Naive thymus-derived CD4-positive, alpha-beta T cell (primary cell): ENCODE measurements at places on chromosomes 4 and X. TPM values are rescaled to one million over a fixed set of nuclear protein-coding genes. Genes with fewer than 3 reads are reported as not detected.

The ACE2 gene
- not detected for polyA plus RNA-seq

The ZDHHC15 gene
- 0.55 TPM for polyA plus RNA-seq

The CTAG1B gene
- not detected for polyA plus RNA-seq

The PRDM8 gene
- polyA plus RNA-seq, result 2.5 TPM

GRCh38 chrX:74593593-74593992, 20.8 kb downstream of the RLIM start:
- no peak for DNase-seq
- peaks cover 3% of the 10 kb centered on the region for H3K36me3 ChIP-seq
- H3K27ac ChIP-seq, result no peak overlapping the region
- no peaks in the 10 kb centered on the region for H3K27me3 ChIP-seq
- H3K4me1 ChIP-seq, result no peaks in the 10 kb centered on the region

DNA sequence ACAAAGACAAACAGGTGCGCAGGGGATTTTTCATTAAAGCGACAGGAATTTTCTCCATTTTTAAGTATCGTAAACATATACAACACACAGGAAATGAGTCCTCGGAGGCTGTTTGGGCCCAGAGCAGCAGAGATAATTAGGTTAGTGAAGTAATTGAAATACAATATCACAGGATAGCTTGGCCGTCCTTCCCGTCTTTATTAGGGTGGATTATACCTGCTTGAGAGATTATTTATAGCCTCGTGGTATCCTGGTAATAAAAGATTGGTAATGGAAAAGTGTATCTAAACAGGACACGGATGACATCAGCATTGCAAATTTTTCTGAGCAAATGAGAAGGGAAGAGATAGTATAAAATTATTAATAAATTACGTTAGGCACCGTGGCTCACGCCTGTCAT, 68.2 kb downstream of the CRLF2 start:
- H3K36me3 ChIP-seq, result no peaks in the 10 kb centered on the region
- H3K27me3 ChIP-seq, result no peaks in the 10 kb centered on the region
- H3K4me3 ChIP-seq, result no peak overlapping the region
- no peak for DNase-seq

The MBNL3 gene
- 28.7 TPM for polyA plus RNA-seq

GRCh38 chr4:8058031-8058479, 100.6 kb downstream of the ABLIM2 start:
- H3K4me1 ChIP-seq, result no peaks in the 10 kb centered on the region
- no peaks in the 10 kb centered on the region for H3K27me3 ChIP-seq
- no peak for DNase-seq
- H3K27ac ChIP-seq, result no peak overlapping the region
- H3K36me3 ChIP-seq, result no peaks in the 10 kb centered on the region
- H3K4me3 ChIP-seq, result no peak overlapping the region

The MGAT4D gene
- polyA plus RNA-seq, result not detected

GRCh38 chr4:3255611-3256186, 6.7 kb downstream of the MSANTD1 start:
- no peaks in the 10 kb centered on the region for H3K36me3 ChIP-seq
- H3K27me3 ChIP-seq, result no peaks in the 10 kb centered on the region
- no peak overlapping the region for H3K4me3 ChIP-seq

GRCh38 chr4:157115613-157116335, 39.8 kb downstream of the GLRB start:
- no peaks in the 10 kb centered on the region for H3K36me3 ChIP-seq
- H3K4me3 ChIP-seq, result no peak overlapping the region
- H3K27me3 ChIP-seq, result no peaks in the 10 kb centered on the region
- no peak for DNase-seq
- H3K4me1 ChIP-seq, result no peaks in the 10 kb centered on the region
- no peak overlapping the region for H3K27ac ChIP-seq

The SPANXA1 gene
- polyA plus RNA-seq, result not detected

DNA sequence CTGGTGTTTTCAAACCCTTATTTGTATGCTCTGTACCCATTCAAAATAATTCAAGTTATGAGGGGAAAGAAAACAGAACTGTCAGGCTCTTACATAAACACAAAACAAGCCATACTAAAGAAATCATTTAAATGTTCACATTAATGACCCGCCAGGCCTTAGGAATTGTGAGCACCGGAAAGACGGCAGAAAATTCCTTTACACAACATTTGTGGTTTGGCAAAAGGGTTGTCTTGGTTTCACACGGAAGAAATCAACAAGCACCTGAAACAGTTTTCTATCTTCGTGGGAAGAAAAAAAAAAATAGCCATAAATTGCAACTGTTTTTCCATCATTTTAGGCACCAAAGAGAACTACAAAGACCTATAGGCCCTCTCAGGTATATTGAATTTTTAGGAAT, 188.5 kb upstream of the FTHL17 start:
- H3K36me3 ChIP-seq, result no peaks in the 10 kb centered on the region
- no peaks in the 10 kb centered on the region for H3K27me3 ChIP-seq
- no peaks in the 10 kb centered on the region for H3K4me1 ChIP-seq
- H3K27ac ChIP-seq, result no peak overlapping the region
- no peak for DNase-seq
- no peak overlapping the region for H3K4me3 ChIP-seq

The CXCL11 gene
- polyA plus RNA-seq, result not detected
